HT-29 (cell line): ENCODE measurements at places on chromosomes 7 and 10.
A peak's percentile ranks its signal among the peaks of the same experiment; 100 is the strongest.

GRCh38 chr7:20407585-20408466, 77.1 kb downstream of the ITGB8 start:
- peak; percentile 44 for DNase-seq

- no peak for DNase-seq
Measured at GRCh38 chr7:698515-699475, 27.7 kb upstream of the DNAAF5 start.

- no peak for DNase-seq
Measured at GRCh38 chr7:158268816-158269535, 318.6 kb downstream of the PTPRN2 start.

DNA sequence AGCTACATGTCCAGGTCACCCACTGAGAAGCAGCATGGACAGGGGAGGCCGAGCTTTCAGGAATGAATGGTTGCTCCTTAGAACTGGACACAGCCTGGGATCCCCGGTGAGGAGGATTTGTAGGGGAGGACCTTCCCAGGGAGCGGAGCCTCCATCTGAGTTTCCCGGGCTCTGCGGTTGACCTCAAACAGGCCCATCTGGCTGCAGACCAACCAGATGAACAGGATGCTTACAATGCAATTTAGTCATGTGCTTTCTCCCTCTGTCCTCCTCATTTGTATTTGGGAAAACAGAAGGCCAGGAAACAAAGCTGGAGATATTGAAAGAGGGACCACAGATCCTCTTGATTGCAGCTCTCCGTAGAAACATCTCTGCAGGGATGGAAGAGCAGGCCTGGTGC, 104.8 kb downstream of the EMX2 start:
- DNase-seq, result no peak

GRCh38 chr10:130403153-130404075, 267.2 kb downstream of the GLRX3 start:
- DNase-seq, result no peak

DNA sequence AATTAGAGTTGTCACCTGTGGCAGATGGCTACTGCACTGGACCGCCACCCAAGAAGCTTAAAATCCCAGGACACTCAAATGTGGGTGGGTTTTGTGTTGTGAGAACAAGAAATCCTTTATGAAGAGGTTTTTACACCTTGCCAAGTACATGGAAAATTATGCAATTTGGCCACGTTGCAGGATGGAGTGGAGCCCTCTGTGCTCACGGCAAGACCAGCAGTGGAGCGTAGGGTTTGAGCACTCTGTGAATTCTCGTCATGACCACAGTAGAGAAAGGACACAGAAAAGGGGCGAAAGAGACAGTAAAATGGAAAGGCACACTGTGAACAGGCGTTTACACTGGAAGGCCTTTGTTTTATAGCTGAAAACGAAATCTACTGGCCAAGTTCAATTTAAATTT, 222.6 kb downstream of the ADARB2 start:
- DNase-seq, result no peak

GRCh38 chr10:131841661-131842139, 59.1 kb upstream of the PPP2R2D start:
- no peak for DNase-seq

- no peak for DNase-seq
Measured at GRCh38 chr7:152677808-152678670, 2.1 kb upstream of the XRCC2 start.

DNA sequence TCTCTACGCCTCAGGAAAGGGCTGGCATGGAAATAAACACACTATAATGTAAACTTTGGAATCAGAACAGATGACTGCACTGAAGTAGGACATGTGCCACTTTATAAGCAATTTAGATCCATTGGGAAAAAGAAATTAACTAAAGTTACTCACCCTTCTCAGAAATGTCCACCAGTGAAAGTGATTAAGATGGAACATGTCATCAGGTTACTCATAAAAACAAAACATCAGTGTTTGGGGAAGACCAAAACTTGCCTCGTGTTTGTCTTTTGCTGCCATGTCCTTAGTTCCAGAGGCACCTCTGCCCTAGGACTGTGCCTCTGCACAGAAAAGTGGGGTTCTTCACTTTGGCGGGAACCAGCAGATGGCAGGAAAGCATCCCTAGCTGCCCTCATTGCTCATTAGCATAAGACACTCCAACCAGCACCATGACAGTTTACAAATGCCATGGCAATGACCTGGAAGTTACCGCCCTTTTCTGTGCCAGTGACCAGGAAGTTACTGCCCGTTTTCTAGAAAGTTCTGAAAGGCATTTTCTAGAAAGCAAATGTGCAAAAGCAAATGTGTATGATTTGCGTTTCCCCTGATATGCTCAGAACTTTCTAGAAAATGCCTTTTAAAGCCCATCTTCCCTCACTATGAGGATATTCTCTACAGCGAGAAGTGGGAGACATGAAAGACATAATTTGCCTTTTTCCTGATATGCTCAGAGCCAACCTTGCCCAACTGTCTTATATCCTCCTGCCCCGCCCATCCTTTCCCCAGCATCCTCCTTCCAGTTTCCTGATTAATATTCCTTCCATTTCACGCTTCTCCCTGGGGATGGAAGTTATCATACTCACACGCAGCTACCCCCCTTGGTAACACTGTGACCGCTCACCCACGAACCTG, 258.2 kb downstream of the USP6NL start:
- peak; percentile 3 for DNase-seq

DNA sequence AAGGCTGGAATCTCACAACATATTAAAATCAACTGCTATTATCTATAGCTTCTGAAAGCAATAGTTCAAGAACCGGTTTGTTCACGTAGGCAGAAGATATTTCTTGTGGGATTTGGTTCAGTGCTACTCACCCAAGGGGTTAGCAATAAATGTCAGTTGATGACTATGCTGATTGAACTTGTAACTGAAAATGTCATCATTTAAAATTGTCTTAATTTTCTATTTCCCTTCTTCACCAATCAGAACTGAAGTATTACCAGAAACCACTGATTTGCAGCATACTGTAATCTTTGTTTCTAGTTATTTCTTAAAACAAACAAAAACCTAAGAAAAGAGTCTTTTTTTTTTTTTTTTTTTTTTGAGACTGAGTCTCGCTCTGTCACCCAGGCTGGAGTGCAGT, 46.1 kb downstream of the CPEB3 start:
- no peak for DNase-seq

- no peak for DNase-seq
Measured at GRCh38 chr7:50296799-50297198, 7.7 kb upstream of the IKZF1 start.

DNA sequence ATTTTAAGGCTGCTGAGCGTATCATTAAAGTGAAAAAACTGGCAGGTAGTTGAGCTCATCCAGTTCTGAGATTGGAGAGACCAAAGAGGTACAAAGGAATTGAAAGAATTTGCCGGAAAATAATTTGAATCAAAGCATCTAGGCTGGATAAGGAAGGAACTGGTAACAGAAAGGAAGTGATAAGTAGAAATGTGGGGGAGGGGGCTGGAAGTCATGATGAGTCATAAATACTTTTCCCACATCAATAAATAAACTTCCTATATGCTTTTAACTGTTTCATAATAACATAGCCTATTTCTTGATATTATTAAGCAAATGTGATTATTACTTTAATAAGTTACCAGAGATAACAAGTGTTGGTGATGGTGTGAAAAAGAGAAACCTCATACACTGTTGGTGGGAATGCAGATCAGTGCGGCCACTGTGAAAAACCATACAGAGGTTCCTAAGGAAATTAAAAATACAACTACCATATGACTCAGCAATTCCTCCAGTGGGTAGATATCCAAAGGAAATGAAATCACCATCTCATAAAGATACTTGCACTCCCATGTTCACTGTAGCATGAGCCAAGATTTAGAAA, 27.0 kb downstream of the ZNF438 start:
- peak; percentile 45 for DNase-seq

- no peak for DNase-seq
Measured at GRCh38 chr10:100656454-100656853, 88.9 kb upstream of the PAX2 start.

GRCh38 chr10:6382081-6382480, 179.3 kb downstream of the PFKFB3 start:
- no peak for DNase-seq

DNA sequence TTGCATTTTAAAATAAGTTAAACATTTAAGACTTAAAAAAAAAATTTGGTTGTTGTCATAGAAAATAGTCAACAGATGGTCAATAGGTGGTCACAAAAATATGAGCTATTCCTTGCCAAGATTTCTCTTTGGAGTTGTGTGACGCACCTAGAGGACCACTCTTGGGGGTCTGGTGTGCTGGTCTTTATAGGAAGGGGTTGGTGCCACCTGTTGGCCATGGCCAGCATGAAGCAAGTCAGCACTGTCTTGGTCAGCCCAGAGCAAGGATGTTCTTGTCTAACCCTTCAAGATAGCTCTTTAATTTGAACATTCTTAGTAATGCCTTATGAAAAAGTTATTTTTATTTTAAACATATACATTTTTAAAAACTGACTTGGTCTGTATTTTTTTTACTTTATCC, 267.9 kb upstream of the CNTNAP2 start:
- peak; percentile 22 for DNase-seq

DNA sequence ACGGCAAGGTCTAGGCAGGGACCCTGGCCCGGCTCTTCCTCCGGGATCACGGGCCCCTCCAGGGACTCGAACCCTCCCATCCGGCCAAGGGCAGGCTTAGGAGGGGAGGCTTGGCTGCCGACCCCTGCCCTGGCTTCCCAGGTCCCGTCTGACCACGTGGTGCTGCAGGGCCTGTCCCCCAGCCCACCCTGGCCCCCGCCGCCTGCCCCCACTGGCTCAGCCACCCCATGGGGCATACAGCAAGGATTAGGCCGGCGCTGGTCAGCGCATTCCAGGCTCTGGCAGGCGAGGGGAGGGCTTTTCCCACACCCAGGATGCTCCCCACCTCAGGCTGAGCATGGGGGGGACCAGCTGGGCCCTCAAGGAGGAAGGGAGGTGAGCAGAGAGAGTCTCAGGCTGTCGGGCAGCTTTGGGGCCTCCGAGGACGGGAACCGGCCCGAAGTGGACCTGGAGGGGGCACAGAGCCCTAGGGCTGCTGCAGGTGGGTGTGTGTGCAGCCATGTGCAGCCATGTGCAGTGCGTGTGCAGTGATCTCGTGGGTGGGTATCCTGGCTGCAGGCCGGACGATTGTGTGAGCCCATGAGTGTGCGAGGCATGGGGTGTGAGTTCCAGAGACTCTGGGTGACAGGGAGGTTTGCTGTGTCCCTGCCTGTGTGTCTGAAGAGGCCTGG, 713 bp upstream of the GRIFIN start:
- no peak for DNase-seq

- DNase-seq, result peak; percentile 38
Measured at GRCh38 chr10:3408603-3409365, 236.2 kb upstream of the PITRM1 start.

DNA sequence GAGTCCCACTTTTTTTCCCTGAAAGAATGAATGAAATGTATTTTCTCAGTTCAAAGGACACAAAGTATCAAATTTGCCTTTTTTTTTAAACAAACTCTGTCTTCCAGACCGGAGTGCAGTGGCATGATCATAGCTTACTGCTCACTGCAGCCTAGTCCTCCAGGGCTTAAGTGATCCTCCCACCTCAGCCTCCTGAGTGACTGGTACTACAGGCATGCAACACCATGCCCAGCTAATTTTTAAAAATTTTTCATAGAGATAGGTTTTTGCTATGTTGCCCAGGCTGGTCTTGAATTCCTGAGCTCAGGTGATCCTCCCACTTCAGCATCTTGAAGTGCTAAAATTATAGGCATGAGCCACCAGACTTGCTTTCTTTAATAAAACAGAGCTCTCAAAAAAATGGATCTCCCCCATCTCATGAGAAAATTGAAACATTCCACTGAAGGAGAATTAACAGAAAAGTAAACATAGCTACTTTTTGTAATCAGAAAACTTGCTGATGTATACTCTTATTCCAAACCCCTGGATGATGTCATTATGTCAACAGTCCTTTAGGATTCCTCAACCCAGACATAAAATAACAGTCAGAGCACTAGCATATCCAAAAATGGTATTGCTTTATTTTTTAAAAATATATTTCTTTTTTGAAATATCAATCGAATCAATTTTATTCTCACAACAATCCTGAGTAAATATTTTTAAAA, 12.3 kb upstream of the TRDMT1 start:
- no peak for DNase-seq

- no peak for DNase-seq
Measured at GRCh38 chr7:104653825-104654401, 325.5 kb downstream of the LHFPL3 start.

- no peak for DNase-seq
Measured at GRCh38 chr7:85567983-85568382, 381.1 kb upstream of the SEMA3D start.

DNA sequence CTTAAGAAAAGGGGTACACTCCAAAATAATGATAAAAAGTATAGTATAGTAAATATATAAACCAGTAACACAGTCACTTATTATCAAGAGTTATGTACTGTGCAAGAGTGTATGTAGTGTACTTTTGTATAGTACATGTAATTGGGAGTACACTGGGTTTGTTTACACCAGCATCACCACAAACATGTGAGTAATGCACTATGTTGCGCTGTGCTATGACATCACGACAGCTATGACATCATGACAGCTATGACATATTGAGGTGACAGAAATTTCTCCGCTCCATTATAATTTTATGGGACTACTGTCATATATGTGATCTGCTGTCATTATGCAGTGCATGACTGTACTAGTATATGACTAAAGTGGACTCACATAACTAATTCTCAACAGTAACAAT, 84.6 kb downstream of the KMT2C start:
- no peak for DNase-seq

GRCh38 chr7:21070571-21071090, 283.9 kb upstream of the SP8 start:
- DNase-seq, result no peak

GRCh38 chr7:131109011-131109758, 218.5 kb upstream of the MKLN1 start:
- DNase-seq, result peak; percentile 23

GRCh38 chr10:13684806-13685482, 98.2 kb downstream of the PRPF18 start:
- DNase-seq, result no peak

GRCh38 chr7:107995184-107996071, 7.5 kb downstream of the LAMB1 start:
- no peak for DNase-seq

GRCh38 chr7:55571511-55572377, 558 bp downstream of the VOPP1 start:
- DNase-seq, result peak; percentile 64

GRCh38 chr10:5532618-5533097, 7.9 kb downstream of the CALML3 start:
- no peak for DNase-seq

DNA sequence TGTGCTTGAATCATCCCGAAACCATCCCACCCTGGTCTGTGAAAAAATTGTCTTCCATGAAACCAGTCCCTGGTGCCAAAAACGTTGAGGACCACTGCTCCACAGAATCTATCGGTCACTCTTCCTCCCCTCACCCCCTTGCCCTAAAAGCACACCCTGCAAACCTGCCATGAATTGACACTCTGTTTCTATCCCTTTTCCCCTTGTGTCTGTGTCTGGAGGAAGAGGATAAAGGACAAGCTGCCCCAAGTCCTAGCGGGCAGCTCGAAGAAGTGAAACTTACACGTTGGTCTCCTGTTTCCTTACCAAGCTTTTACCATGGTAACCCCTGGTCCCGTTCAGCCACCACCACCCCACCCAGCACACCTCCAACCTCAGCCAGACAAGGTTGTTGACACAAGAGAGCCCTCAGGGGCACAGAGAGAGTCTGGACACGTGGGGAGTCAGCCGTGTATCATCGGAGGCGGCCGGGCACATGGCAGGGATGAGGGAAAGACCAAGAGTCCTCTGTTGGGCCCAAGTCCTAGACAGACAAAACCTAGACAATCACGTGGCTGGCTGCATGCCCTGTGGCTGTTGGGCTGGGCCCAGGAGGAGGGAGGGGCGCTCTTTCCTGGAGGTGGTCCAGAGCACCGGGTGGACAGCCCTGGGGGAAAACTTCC, 784 bp upstream of the SERPINE1 start:
- DNase-seq, result peak; percentile 39

- DNase-seq, result peak; percentile 40
Measured at GRCh38 chr10:119290301-119291048, 83.1 kb downstream of the GRK5 start.
